ENCODE measurements at places on chromosomes 4 and X. TPM values are rescaled to one million over a fixed set of nuclear protein-coding genes. Genes with fewer than 3 reads are reported as not detected.

DNA sequence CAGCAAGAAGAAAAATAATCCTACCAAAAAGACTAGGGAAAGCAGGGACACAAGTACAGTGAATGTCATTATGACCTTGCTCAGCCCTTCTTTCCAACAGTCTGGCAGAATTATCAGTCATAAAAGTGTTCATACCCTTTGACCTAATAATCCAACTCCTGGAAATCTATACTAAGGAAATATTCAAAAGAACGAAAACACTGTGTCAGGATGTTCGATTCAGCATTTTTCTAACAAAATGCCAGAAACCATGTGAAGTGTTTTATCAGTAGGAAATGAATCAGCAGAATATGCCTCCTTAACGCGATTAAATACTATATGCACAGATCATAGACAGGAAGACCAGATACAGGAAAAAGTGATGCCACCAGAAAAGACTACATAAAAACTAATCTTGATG is 16.2 kb upstream of the S100G start:
- DNase-seq = no peak

DNA sequence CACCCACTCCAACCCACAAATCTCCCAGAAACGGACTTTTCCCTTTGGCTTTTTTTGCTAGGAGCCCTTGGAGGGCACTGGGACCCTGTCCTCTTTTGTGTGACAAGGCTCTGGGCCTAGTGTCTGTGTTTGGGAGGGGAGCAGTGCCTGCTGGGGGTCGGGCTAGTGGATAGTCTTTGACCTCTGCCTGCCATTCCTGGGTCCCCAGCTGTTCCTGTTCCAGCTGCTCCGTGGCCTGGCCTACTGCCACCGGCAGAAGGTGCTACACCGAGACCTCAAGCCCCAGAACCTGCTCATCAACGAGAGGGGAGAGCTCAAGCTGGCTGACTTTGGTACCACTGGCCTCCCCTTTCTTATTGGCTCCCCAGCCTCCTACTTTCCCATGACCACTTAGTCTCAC is 6.7 kb upstream of the USP11 start:
- DNase-seq = no peak

- DNase-seq = no peak
Measured at GRCh38 chr4:96343836-96344235, 503.9 kb downstream of the PDHA2 start.

- DNase-seq = no peak
Measured at GRCh38 chr4:131551306-131551705, 1597.8 kb upstream of the PCDH10 start.

DNA sequence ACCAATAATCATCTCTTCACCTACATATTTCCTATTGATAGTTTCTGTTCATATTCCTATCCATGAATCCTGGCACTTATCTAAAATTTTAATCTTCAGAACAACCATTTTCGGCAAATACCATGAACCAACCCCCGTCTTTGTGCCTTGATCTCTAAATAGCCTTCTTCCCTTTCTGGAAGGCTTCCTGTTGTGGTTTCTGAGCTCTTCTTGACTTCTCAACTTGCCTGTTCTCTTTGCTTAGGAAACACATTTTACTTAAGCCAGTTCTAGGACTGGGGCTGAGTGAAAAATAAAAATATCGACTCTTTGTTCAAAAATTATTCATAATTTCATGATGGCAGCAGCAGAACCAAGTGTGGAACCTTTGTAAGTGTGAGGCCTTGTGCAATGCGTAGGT is 882.4 kb downstream of the C4orf33 start:
- DNase-seq = no peak

- DNase-seq = no peak
Measured at GRCh38 chr4:56871371-56871866, 36.3 kb upstream of the REST start.

DNA sequence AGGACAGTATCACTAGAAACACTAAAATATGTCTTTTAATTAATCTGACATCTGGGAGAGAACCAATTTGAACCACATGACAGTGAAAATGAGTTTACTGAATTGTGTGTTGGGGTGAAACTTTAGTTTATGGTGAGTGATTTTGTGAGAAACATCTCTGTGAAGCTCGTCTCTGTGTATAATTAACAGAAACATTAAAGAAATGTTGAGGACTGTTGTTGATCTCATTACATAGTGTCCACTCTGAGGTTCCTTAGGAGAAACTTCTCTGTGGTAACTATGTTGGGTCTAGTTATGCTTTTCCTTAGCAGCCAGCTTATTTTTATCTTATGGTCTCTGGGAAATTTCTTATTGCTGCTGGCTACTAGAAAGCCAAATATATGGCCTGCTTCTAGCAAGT is 15.8 kb downstream of the FGF2 start:
- no peak for DNase-seq

DNA sequence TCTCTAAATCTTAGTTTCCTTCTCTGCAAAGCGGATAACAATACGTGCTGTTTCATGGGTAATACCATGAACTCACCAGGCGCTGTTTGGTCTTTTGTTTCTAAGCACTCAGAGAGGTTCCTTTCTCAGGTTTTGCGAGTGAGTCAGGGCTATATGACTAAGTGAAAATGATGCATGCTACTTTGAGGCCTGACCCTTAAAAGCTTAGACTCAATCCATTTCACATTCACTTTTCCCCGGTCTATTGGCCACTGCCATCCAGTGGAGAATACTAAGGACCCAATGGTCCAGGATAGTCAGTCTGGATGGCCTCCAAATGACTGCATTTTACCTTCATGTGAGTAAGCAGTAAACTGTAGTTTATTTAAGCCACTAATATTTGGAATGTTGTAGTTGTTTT is 400.8 kb upstream of the SLIT2 start:
- no peak for DNase-seq

DNA sequence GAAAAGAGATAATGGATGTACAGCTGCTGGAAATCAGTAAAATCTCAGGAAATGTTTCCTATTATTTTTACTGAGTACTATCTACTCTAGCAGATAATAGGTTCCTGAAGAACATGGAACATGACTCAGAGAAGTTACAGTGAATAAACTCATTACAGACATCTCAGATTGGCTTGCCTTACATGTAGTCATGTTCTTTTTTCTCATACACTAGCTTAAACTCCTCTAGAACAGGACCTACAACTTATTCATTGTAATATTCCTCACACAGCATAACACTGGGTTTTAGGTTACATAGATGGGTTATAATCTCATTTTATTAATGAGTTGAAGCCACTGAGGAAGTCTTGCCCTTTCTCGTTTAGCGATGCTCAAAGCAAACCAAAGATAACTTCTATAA is 86.9 kb upstream of the BMP2K start:
- DNase-seq = no peak

- DNase-seq = no peak
Measured at GRCh38 chrX:77617206-77617605, 168.8 kb downstream of the ATRX start.

KCTD8 gene
- not detected for total RNA-seq

Measured in transverse colon (tissue), 4 donors.